ENCODE measurements at places on chromosomes 16 and 17.
A peak's percentile ranks its signal among the peaks of the same experiment; 100 is the strongest.

DNA sequence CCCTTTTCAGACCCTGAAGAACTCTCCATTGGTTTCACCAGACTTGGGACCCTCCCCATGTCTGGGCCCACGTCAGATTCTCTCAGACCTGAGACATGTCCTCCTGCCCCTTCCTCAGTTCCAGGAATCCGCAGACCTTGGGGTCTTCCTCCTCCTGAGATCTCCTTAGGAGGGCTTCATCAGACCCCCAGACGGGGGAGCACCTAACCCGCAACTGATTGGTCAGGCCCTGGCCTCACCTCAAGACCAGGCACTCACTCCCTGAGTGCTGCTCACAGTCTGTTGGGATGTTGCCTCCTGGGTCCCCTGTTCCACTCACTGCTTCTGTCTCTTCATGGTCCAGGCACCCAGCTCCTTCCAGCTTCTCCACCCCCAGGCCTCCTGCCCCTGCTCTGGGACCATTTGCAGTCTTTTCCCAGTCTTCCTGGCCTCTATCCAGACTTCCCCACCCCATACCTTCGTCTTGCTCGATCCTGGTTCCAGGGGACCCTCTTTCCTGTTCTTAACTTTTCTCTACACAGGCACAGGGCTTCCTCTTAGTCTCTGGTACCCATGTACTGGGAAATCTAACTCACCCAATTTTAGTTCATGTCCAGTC, 1.2 kb downstream of the GID4 start:
- no peak for DNase-seq
- H3K4me1 ChIP-seq, result peaks cover 29% of the 10 kb centered on the region
- H3K27me3 ChIP-seq, result no peaks in the 10 kb centered on the region
- H3K36me3 ChIP-seq, result no peaks in the 10 kb centered on the region
- peak overlapping the region; percentile 94 for H3K4me3 ChIP-seq
- peak overlapping the region; percentile 65 for H3K27ac ChIP-seq

- peaks cover 13% of the 10 kb centered on the region for H3K4me1 ChIP-seq
- H3K27ac ChIP-seq, result no peak overlapping the region
- H3K36me3 ChIP-seq, result no peaks in the 10 kb centered on the region
- no peaks in the 10 kb centered on the region for H3K27me3 ChIP-seq
- DNase-seq, result peak; percentile 9
- no peak overlapping the region for H3K4me3 ChIP-seq
These were observed 7.6 kb upstream of the PHF12 start for GRCh38 chr17:28958820-28959455.

- no peaks in the 10 kb centered on the region for H3K27me3 ChIP-seq
- DNase-seq, result no peak
- peaks cover 25% of the 10 kb centered on the region for H3K4me1 ChIP-seq
- H3K36me3 ChIP-seq, result no peaks in the 10 kb centered on the region
These were observed 117.9 kb upstream of the TNRC6C start for GRCh38 chr17:77840513-77841165.

DNA sequence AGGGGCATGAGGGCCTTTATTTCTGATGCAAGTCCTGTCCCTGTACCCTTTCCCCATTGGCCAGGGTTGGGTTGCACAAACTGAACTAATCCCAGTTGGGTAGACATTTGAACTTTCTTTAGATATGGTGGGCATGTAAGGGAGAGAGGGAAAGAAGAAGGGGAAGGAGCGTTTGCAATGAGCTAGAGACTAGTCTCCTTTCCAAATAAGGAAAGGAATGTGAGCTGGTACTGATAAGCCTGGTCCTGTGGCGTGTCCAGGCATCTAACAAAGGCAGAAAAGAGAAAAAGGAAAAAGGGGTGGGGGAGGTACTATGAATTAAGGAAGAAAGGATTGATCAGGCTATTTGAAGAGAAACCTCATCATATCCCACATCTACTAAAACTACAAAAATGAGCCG, 20.3 kb downstream of the CHMP6 start:
- H3K27ac ChIP-seq, result no peak overlapping the region
- H3K36me3 ChIP-seq, result peaks cover 15% of the 10 kb centered on the region
- H3K4me1 ChIP-seq, result peaks cover 7% of the 10 kb centered on the region
- H3K4me3 ChIP-seq, result no peak overlapping the region

GRCh38 chr17:4201226-4201625, 58.2 kb downstream of the CYB5D2 start:
- no peak overlapping the region for H3K4me3 ChIP-seq
- DNase-seq, result no peak
- peak overlapping the region; percentile 15 for H3K27ac ChIP-seq
- H3K27me3 ChIP-seq, result no peaks in the 10 kb centered on the region
- no peaks in the 10 kb centered on the region for H3K4me1 ChIP-seq

DNA sequence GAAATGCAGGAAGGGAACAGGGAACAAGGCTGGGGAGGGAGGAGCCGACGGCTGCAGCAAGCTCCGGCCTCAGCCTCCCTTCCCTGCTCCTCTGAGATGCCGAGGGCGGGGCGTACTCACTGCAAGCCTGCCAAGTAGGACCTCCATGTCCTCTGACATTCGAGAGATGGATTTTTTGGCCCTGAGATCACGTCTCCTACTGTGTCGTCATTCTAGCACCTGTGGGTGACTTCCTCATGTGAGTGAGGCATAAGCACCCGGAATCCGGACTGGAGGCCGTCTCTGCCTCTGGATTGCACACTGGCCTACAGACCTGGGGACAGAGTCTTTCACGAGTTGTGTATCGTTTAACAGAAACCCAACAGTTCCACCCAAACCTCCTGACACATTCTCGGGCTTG, 14.5 kb downstream of the MRM3 start:
- H3K4me1 ChIP-seq, result peaks cover 10% of the 10 kb centered on the region
- no peak for DNase-seq
- H3K27ac ChIP-seq, result peak overlapping the region; percentile 77
- H3K36me3 ChIP-seq, result peaks cover 19% of the 10 kb centered on the region
- H3K27me3 ChIP-seq, result no peaks in the 10 kb centered on the region
- H3K4me3 ChIP-seq, result no peak overlapping the region

DNA sequence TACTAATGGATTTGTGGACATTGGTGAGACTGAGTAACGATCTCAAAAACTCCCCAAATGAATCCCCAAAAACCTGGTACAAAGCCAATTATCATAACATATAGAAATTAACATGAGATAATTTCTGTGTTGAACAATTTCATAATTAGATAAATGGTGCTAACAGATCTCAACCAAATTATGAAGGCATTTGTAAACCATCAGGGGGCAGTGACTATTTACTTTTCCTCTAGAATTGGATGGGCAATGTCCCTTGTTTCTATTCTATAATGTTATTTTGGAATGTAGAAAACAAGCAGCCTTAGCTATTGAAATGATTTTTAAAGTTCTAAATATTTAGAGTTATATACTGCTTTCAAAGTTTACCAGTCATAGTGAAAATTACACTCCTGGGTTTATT, 57.8 kb downstream of the MYH10 start:
- no peaks in the 10 kb centered on the region for H3K4me1 ChIP-seq
- H3K27me3 ChIP-seq, result no peaks in the 10 kb centered on the region
- no peak for DNase-seq
- no peak overlapping the region for H3K27ac ChIP-seq
- H3K4me3 ChIP-seq, result no peak overlapping the region

- peaks cover 36% of the 10 kb centered on the region for H3K27me3 ChIP-seq
- peaks cover 63% of the 10 kb centered on the region for H3K4me1 ChIP-seq
- DNase-seq, result no peak
These were observed 2.9 kb upstream of the SRCIN1 start for GRCh38 chr17:38608648-38609047.

DNA sequence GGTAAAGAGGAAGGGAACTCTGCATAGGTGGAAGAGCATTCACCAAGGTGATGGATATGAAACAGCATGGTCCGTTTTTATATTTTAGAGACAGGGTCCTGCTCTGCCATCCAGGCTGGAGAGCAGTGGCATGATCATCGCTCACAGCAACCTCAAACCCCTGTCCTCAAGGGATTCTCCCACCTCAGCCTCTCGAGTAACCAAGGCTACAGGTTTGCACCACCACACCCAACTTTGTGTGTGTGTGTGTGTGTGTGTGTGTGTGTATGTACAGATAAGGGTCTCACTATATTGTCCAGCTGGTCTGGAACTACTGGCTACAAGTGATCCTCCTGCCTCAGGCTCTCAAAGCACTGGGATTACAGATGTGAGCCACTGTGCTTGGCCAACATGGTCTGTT, 77.5 kb upstream of the NACA2 start:
- no peaks in the 10 kb centered on the region for H3K27me3 ChIP-seq
- DNase-seq, result no peak
- no peaks in the 10 kb centered on the region for H3K36me3 ChIP-seq
- no peak overlapping the region for H3K27ac ChIP-seq
- no peaks in the 10 kb centered on the region for H3K4me1 ChIP-seq
- H3K4me3 ChIP-seq, result no peak overlapping the region

GRCh38 chr16:27907457-27907972, 156.0 kb downstream of the GSG1L start:
- H3K4me1 ChIP-seq, result peaks cover 3% of the 10 kb centered on the region
- no peaks in the 10 kb centered on the region for H3K36me3 ChIP-seq
- DNase-seq, result no peak
- no peak overlapping the region for H3K27ac ChIP-seq
- H3K4me3 ChIP-seq, result no peak overlapping the region
- H3K27me3 ChIP-seq, result no peaks in the 10 kb centered on the region

DNA sequence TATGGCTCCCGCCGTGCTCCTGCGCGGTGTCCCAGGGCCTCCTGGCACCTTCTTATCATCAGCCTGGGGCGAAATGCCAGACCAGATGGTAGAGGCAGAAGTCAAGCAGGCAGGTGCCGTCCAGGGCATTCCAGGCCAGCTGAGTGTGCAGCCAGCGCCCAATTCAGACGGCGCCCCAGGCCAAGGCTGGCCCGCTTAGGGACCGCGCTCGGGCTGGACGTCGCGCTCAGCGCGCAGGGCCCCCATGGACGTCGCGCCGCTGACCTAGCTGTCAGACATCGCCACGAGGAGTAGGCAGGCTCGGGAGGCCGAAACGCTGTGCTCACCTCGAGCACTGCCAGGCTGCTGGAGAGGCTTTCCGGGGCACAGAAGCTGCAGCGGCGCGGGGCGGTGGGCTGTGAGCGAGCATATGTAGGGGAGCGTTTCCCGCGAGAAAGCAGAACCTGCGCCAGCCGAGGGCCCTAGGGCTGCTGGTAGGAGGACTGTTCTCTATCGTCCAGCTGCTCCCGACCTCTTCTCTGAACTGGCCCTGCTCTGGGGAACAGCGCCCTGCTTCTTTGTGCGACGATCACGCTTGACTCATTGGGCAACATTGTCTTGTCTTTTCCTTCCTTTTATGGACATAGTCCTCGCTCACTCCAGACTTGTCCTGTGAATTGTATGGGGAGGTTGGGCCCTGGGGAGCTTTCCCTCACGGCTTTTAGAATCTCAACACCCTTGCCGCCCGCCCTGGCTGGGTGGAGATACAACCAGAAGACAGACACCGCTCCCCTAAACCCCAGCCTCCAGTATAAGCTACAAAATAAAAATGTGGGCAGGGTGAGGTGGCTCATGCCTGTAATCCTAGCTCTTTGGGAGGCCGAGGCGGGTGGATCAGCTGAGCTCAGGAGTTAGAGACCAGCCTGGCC, 8.4 kb upstream of the CA4 start:
- H3K4me1 ChIP-seq, result peaks cover 57% of the 10 kb centered on the region
- peak overlapping the region; percentile 68 for H3K4me3 ChIP-seq
- H3K27ac ChIP-seq, result no peak overlapping the region

- no peak overlapping the region for H3K4me3 ChIP-seq
- no peak for DNase-seq
- no peaks in the 10 kb centered on the region for H3K27me3 ChIP-seq
- no peaks in the 10 kb centered on the region for H3K36me3 ChIP-seq
These were observed 7.8 kb upstream of the MYH8 start for GRCh38 chr17:10429421-10430045.

DNA sequence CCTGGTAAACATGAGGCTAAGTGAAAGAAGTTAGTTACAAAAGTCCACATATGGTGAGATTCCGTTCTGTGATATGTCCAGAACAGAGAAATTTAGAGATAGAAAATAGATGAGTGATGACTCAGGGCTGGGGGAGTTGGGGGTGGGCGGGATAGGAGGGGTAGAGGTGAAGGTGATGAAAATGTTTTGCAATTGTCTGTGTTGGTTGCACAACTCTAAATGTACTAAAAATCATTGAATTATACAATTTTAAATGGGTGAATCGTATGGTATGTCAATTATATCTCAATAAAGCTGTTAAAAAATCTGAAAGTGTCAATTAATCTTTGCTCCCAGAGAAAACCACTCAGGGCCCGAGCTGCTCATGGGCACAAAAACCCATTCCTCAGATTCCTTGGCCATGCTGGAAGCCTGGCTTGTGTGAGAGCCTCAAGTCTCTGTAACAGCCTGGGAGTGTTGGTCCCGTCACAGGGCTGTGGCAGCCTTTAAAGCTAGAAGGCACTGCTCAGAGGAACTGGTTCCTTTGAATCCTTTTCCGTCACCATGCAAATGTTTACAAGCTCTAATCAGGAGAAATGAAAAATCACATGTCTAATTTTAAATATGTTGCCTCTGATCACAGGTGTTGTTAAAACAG, 225.3 kb downstream of the WWOX start:
- no peak for DNase-seq
- no peak overlapping the region for H3K4me3 ChIP-seq
- peaks cover 47% of the 10 kb centered on the region for H3K4me1 ChIP-seq
- peak overlapping the region; percentile 44 for H3K27ac ChIP-seq
- H3K36me3 ChIP-seq, result no peaks in the 10 kb centered on the region

DNA sequence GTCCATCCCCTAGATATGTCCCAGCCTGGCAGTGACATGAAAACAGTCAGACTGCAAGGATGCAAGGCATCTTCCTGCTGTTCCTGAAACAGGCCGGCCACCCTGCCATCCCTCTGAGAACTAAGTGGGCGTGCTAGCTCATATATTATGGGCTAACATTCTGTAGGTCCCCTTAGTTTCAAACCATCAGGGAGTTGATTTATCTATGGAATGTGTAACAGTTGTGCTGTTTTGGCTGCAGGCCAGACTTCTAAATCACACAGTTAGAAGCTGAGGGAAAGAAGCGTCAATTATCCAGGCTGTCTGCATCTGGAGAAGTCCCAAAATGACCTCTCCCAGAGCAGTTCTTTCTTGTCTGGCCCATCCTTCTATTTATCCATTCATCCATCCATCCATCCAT, 102.7 kb upstream of the DNAH9 start:
- peaks cover 52% of the 10 kb centered on the region for H3K36me3 ChIP-seq
- DNase-seq, result no peak
- H3K27me3 ChIP-seq, result peaks cover 11% of the 10 kb centered on the region
- peaks cover 7% of the 10 kb centered on the region for H3K4me1 ChIP-seq
- H3K27ac ChIP-seq, result no peak overlapping the region

GRCh38 chr17:34651402-34651811, 72.0 kb downstream of the TMEM132E start:
- no peaks in the 10 kb centered on the region for H3K4me1 ChIP-seq
- DNase-seq, result no peak

- no peak overlapping the region for H3K4me3 ChIP-seq
- H3K27ac ChIP-seq, result no peak overlapping the region
- DNase-seq, result no peak
- no peaks in the 10 kb centered on the region for H3K27me3 ChIP-seq
These were observed 20.2 kb downstream of the CCDC42 start for GRCh38 chr17:8724451-8724850.
